Motor neuron (in vitro differentiated cells): ENCODE measurements at places on chromosomes 7 and 10. TPM values are rescaled to one million over a fixed set of nuclear protein-coding genes. Genes with fewer than 3 reads are reported as not detected.

DNA sequence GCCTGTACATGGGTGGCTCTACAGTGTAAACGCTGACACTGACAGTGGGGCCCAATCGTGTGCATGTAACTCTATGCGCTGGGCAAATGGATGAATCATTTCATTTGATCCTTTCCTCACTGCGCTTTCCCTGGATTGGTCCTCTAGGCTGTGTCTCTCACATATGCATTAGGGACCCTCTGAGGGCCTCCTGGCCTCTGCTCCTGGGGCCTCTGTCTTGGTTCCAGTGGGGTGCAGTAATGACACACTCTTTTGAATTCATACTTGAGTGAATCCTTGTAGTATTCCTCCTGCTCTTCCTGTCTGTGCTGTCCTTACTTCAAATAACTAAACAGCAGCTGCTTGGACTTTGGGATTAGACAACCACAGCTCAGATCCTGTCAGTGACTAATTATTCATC, 176.5 kb upstream of the ADO start:
- ATAC-seq, result peak; percentile 66

GRCh38 chr10:71725998-71726579, 6.5 kb upstream of the C10orf105 start:
- ATAC-seq, result peak; percentile 59

GRCh38 chr10:26475386-26475785, 37.2 kb downstream of the APBB1IP start:
- no peak for ATAC-seq

DNA sequence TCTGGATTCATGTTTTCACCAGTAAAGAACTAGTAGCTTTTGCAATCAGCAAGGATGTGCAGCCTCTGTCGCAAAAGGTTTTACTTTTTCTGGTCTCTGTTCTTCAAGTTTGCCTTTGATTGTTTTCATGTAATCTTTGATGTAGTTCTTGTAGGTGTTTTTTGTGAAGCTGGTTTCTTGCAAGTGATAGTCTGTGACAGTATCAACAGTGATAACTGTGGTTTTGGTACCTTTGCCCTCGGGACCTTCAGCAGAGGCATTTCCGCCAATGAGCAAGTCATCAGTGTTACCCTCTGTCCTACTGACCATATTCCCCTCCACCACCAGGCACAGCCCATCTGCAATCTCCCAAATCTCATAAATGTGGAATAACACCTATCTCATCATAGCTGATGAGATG, 55.1 kb downstream of the IPMK start:
- no peak for ATAC-seq

GRCh38 chr10:50326757-50327701, 75.7 kb upstream of the ASAH2 start:
- peak; percentile 49 for ATAC-seq

GRCh38 chr10:83603708-83604107, 535.6 kb upstream of the GHITM start:
- no peak for ATAC-seq

DNA sequence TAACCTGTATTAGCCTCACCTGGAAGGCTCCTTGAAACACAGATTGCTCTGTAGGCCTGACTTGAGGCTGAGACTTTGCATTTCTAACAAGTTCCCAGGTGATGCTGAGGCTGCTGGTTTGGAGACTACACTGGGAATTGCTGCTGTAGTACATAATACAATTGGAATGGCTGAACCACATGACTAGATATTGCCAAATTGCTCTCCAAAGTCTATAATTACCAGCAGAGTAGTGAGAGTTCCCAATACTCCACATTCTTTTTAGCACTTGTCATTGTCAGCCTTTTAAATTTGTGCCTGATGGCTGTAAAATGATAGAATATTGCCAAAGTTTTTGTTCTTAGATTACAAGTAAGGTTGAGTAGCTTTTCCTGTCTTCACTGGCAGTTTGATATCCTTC, 39.9 kb downstream of the PLEKHA8 start:
- no peak for ATAC-seq

DNA sequence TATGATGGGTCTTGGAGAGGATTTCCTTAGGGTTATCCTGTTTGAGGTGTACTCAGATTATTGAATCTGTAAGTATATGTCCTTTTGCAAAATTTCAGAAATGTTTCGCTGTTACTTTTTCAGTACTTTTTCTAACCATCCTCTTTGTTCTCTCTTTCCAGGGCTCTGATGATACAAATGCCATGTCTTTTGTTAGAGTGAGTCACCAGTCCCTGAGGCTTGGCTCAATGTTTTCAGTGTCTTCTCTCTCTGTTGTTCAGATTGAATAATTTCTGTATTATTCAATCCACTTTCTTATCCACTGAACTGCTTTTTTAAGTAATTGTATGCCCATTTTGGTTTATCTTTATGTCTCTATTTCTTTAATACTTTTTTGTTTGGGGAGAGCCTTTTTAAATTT, 449.4 kb downstream of the TNS3 start:
- no peak for ATAC-seq

- peak; percentile 41 for ATAC-seq
These were observed 220.1 kb downstream of the TNS3 start for GRCh38 chr7:47361746-47362215.

DNA sequence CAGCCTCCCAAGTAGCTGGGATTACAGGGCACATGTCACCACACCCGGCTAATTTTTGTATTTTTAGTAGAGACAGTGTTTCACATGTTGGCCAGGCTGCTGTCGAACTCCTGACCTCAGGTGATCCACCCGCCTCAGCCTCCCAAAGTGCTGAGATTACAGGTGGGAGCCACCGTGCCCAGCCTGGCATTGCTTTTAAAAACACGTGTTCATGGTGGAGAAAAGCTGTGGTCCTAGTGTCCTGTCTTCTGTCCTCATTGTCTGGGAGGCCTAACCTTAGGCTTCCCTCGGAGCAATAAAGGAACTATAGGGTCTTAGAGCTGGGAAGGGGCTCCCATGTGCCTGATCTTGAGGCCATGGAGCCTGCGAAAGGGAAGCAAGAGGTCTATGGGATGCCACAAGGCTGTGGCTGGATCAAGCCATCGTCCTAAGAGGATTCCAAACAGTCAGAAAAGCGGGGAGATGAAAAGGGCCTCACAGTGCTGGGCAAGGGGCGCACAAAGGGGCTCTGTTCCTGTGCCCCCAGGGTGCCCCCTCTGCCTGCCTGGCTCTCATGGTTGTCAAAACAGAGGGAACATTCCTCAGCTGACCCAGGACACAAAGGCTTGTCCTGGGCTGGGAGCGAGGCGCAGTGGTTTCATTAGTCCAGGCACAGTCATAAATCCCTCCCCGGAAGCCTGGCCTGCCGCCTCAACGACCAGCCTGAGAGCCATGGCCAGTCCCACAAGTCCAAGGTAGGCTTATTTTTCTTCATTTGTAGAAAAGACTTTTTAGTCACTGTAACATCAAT, 106.6 kb upstream of the TNS3 start:
- ATAC-seq, result peak; percentile 58

- ATAC-seq, result no peak
These were observed 175.1 kb downstream of the HGF start for GRCh38 chr7:81594767-81595166.

The TMEM254 gene
- 17.4 and 18.5 TPM in 2 replicates for total RNA-seq

The MOGAT3 gene
- not detected in 2 replicates for total RNA-seq

The CYP26A1 gene
- 4.3 and 9.9 TPM in 2 replicates for total RNA-seq

The KAZALD1 gene
- 47.5 and 51.5 TPM in 2 replicates for total RNA-seq

The TWIST1 gene
- 0.78 and 1.3 TPM in 2 replicates for total RNA-seq

The FBXO24 gene
- total RNA-seq, result 1.3 and 1.9 TPM in 2 replicates

The TFR2 gene
- 2.3 and 2.7 TPM in 2 replicates for total RNA-seq

The MGMT gene
- total RNA-seq, result 16.6 and 17.0 TPM in 2 replicates
